ENCODE measurements at places on chromosomes 6 and 20.

DNA sequence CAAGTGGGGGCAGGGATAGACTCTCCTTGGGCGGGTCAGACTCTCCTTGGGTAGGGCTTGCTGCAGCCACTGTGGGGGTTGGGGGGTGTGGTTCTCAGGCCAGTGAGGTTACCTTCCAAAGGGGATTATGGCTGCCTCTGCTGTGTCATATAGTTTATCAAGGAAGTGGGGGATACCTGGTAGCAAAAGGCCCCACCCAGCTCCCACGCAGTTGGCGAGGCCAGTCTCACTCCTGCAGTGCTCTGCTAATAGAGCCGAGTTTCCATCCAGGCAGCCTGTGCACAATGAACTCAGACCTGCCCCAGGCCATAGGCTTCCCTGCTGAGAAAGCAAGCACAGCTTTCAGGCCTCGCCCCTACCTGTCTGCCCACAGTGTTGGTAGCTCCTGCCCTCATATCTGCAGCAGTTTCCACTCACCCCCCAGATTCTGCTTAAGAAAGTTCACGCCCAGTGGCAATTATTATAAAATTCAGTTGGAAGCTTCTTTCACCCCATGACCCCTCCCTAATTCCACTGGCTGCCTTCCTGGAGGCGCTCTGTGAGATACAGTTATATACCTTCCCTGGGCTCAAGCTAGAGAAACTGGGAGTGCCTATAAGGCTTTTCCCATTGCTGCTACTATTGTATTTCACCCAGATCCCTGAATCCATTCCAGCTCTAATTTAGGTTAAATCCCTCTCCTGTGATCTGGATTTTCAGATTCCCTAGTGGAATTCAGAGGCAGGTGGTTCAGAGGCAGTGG lies 56.1 kb downstream of the HDDC2 start:
- DNase-seq = no peak

DNA sequence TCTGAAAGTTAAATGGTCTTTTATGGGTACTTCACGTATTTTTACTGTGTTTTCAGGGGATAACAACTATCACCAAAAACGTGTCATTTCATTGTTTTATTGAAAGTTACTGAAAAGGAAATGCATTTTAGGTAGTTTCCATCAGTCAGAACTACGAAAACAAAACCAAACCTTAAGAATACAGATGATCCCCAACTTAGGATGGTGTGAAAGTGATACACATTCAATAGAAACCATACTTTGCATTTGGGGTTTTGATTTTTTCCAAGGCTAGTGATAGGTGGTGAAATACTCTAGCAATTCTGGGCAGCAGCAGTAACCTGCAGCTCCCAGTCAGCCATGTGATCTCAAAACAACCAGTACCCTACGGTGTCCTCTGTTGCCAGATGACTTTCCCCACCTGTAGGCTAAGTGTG lies 25.9 kb upstream of the EFHC1 start:
- no peak for DNase-seq

- DNase-seq = no peak
Measured at GRCh38 chr6:148493424-148493823, 150.8 kb downstream of the SASH1 start.

- no peak for DNase-seq
Measured at GRCh38 chr20:61760731-61761130, 304.9 kb downstream of the TAF4 start.

GRCh38 chr20:59961423-59961822 lies 3.2 kb downstream of the CDH26 start:
- no peak for DNase-seq

DNA sequence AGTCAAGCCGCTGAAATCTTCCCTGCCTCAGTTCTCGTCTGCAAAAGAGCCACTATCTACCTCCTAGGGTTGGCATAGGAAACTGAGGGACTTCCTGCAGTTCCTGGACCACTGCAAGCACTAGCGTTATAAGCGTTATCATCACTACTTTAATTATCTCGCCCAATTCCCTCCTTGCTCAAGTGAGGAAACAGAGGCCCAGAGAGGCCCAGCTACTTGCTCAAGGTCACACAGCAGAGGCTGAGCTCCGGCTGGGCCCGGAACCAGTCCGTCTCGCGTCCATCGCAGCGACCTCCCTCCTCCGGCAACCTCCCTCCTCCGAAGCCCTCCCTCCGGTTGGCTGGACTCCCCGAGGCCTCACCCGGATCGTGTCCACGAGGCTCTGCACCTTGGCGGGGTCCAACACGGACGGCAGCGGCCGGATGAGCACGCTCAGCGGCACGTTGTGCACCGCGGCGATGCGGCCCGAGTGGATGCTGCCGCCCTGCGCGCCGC lies 338 bp downstream of the SRXN1 start:
- DNase-seq = peak; percentile 46

GRCh38 chr20:22799687-22800086 lies 215.3 kb upstream of the FOXA2 start:
- no peak for DNase-seq

DNA sequence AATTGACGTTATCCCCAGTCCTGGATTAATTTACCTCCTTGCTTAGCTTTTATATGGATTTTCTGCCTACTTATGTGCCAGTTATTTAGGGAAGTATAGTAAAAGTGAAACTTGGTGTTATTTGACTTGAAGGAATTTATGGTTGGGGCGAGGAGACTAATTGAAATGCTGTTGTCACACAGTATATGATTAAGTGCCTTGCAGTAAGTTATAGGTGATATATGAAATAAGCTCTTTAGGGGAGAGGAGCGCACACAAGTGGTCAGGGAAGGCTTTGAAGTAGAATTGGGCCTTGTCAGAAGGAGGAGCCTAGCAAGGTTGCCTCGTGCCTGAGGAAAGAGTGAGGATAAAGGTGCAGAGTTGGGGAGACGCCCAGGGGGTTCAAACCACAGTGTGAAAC lies 20.5 kb downstream of the NCOA7 start:
- DNase-seq = no peak

- no peak for DNase-seq
Measured at GRCh38 chr6:10587656-10588406, 66.7 kb downstream of the GCNT2 start.

GRCh38 chr6:34129753-34130152 lies 16.1 kb downstream of the GRM4 start:
- no peak for DNase-seq

DNA sequence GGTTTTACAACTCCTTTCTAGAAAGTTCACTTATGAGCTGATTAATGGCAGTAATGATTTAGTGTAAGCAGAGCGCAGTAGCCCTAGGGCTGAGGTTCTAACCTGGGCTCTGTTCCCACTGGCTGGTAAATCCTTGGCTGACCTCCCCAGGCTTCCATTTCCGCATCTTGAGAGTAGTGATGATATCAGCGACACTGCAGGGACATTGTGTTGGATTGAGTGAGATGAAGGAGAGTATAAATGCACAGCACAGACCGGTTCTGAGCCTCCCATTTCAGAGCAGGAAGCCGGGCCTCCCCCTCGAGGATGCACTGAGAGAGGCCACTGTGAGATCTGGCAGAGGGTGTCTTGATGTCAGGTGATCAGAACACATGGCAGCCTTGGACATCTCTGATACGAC lies 477.2 kb upstream of the SULF2 start:
- DNase-seq = no peak

- DNase-seq = no peak
Measured at GRCh38 chr6:28634411-28634760, 108.7 kb downstream of the GPX5 start.

GRCh38 chr6:551405-551804 lies 105.5 kb downstream of the HUS1B start:
- no peak for DNase-seq

- DNase-seq = no peak
Measured at GRCh38 chr6:47663462-47664216, 34.7 kb upstream of the ADGRF4 start.

DNA sequence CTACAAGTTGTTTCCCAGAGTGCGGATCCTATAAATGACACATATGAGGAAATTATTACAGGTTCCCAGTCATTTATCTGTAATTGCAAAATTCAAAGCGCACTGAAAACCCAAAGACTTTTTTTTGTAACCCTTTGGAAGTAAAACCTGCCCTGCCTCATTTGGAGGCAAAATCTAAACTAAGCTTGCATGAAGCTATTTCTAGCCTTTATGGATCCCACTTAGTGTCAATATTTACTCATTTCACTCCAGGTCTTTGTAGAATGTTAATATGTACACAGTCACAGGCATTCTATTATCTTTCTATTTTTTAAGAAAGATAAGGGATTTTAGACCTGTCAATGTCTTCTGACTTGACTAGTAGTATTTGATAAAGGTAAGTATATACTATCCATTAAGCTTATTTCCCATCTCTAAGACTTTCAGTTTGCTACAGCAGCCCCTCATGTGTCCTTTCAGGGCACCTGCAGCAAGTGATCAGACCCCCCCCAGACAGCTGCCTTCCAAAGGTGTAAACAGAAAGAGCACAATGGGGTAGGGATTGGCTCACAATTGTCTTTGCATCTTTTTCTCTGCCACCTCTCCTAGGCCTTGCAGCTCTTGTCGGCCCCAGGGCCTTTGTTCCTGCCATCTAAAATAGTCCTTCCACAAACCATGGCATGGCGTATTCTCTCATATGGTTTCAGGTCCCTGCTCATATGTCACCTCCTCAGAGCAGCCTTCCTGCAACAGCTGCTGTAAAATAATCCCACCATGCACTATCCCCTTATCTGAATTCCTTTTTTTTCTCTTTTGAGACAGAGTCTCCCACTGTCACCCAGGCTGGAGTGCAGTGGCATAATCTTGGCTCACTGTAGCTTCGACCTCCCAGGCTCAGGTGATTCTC lies 1.3 kb upstream of the REPS1 start:
- DNase-seq = no peak

DNA sequence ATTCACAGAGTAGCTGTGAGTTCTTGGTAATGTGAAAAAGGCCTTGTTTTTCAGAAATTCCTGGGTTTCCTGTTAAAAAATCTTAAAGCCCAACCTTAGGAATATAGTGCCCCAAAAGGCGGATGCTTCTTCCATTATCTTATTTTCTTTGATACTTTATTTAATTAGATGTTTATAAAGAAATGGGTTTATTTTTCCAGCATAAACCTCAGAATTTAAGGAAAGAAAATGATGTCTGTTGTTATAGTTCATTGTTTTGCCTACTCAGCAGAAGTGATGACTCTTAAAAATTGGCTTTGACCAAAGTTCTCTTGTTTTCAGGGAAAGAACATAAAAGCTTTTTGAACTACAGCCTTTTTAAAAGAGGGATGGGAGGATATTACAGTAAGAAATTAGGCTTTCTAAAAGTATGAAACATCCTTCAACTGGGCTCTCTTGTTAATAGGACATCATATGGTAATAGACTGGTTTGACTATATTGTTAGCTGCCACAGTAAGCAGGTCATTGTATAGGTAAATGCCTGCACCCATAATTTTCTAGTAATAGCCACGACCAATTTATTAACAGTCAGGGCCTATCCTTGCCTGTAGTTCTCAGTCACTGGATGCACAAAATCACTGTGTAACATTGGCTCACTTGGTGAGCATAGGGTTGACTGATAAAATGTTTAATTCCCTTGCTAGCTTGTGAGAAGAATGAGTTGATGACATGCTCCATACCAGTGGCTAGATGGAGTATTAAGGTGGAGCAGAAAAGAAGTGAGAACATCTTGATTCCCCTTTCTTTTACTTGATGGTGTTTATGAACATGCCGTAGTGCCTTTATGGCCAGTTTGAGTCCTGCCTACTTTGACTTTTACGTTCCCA lies 5.2 kb downstream of the SRSF6 start:
- no peak for DNase-seq

DNA sequence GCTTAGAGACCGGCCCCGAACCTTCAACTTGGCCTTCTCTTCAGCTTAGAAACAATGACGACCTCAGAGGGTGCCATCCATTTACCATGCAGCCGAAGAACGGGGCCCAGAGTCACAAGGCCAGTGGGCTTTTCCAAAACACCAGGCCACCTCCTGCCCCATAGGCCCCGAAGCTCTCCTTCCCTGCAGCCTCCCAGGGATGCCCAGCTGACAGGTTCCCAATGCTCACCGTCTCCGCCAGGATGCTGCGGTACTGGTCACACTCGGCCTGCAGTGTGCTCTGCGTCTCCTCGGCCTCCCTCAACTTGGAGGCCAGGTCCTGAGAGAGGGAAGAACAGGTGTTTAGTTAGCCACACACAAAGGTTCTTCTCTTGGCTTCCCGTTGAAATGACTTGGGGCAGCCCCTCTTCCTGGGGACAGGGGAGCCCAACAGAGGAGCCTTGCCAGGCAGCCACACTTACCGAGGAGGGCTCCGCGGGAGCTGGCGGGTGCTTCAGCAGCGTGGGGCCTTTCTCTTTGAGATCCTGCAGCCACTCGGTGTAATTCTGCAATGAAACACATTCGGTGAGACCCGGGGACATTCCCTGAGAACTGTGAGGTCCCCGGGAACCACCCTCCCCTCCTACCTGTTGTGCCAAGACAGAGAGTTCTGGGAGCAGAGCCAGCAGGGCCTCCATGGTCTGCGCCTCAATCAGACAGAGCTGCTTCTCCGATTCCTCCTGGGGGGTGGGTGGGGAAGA lies 51.5 kb downstream of the DSTN start:
- no peak for DNase-seq

DNA sequence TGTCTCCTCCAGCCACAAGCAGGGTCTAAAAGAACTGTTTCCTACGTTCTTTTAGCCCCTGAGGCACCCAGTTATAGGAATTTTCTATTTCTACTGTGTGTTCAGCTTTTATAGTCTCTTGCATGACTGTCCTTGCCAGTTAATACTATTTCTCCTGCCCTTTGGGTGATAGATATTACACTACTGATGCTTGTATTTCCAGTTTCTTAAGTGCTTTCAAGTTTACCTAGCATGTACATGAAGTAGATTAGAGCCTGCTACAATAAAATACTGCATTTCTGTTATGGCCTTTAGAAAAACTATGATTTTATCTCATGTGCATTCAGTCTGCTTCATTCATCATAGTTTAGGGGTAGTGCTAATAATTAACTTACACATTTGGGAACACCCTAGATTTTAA lies 89.6 kb downstream of the FOXO3 start:
- no peak for DNase-seq

DNA sequence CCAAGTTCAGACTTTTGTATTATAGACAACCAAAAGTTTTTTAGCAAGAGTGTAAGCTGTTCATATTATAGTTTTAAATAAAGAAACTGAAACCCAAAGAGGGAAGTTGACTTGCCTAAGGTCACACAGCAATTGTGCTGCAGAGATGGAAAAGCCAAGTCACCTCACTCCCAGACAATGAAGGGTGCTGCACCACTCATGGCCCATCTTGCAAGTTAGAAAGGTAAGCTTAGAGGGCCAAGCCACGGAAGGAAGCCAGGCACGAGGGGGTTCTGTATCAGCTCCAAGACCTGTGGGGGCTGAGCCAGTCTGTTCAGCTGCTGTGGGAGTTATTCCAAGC lies 860 bp downstream of the DEFB124 start:
- DNase-seq = no peak

DNA sequence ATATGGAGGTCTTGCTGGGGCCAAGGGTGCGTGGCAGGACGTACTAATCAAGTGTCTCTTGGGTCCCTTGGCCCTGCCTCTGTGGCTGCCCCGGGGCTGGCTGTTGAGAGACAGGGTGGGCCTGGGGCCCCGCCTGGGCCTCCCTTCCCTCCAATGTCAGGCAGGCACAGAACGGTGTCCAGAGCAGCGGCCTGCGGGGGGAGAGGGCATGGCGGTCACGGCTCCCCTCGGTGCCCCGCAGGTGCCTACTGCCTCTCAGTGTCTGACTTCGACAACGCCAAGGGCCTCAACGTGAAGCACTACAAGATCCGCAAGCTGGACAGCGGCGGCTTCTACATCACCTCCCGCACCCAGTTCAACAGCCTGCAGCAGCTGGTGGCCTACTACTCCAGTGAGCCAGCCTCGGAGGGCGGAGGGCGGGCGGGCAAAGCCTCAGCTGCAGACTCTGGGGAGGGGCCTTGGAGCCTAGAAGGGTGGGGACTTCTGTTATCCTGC lies 50.0 kb downstream of the SRC start:
- DNase-seq = no peak

Measured in C1 segment of cervical spinal cord (tissue), 14 donors.